Panc1 (cell line): ENCODE measurements at places on chromosomes 16 and 17. TPM values are rescaled to one million over a fixed set of nuclear protein-coding genes. Genes with fewer than 3 reads are reported as not detected.

The SEPTIN1 gene
- 1.7 TPM for total RNA-seq

The DBNDD1 gene
- total RNA-seq = 32.3 TPM

The SEZ6 gene
- total RNA-seq = not detected

- no peak for DNase-seq
Observed at GRCh38 chr16:31087971-31088370, 772 bp downstream of the PRSS53 start.

DNA sequence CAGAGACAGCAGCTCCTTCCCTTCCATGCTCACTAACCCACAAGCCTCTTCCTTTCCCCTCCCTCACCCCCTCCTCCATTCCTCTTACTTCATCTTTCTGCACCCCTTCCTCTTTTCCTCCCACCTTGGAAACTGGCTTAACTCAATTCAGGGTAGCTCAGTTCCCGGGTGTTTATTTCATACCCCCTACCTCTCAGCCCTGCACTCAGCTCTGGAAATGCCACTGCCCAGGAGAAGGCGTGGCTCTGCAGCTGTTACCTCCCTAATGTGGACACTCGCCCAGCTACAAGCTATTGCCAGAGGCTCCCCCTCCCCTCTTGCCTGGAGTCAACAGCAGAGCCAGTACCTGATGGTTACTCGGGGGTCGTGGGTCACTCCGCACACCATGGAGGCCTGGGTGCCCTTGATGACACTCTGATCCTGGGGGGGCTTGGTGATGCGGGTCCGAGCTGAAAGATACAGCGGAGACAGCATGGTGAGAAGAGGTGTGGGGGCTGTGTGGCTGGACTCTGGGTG, 118.4 kb upstream of the CDC42EP4 start:
- DNase-seq = no peak

DNA sequence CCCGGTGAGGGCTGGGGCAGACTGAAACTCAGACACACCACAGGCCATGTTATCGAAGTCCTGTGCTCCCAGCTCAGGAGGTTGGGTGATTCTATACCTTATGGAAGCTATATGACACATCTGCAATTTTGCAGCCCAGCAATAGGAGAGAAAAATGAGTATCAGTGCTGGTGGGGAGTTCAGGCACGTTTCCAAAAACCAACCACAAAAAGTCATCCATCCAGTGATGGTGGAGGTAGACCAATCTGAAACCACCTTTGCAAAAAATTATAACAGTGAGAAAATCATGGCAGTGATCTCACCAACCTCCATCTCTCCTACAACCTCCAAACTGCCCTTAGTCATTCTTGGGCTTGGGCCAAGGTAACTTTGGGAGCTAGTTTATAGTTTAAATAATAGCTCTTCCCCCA, 327.9 kb downstream of the SLC39A11 start:
- no peak for DNase-seq

- DNase-seq = no peak
Observed at GRCh38 chr16:23509441-23509754, 896 bp downstream of the GGA2 start.

- no peak for DNase-seq
Observed at GRCh38 chr17:31552568-31552967, 161.1 kb downstream of the RAB11FIP4 start.

GRCh38 chr17:9766970-9767369, 24.4 kb downstream of the DHRS7C start:
- DNase-seq = no peak
